Vagina (tissue), 2 donors: ENCODE measurements at places on chromosomes 11 and 22. TPM values are rescaled to one million over a fixed set of nuclear protein-coding genes. Genes with fewer than 3 reads are reported as not detected.

The F2 gene
- not detected for total RNA-seq

- no peak overlapping the region for H3K4me3 ChIP-seq
- peaks cover 18% of the 10 kb centered on the region for H3K4me1 ChIP-seq
- no peaks in the 10 kb centered on the region for H3K36me3 ChIP-seq
- no peak overlapping the region for H3K27ac ChIP-seq
These were observed 90.0 kb downstream of the CCDC81 start for GRCh38 chr11:86464509-86465221.

DNA sequence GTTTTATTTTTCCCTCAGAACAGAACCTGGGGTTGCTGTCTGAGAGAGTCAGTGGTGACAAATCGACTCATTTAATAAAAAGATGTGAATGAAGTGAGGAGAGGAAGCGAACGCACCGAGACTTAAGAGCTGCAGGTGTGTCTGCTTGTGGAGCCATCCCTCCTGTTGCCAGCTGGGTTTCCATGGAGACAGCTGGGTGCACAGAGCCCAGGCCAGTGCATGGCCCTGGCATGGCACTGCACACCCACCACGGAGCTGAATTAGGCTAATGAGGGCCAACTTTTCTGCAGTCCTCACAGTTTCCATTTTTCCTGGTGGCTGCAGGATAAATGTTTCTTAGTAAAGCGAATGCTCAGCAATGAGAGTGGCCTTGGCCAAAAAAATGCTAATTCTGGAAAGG is 750.2 kb downstream of the OPCML start:
- no peaks in the 10 kb centered on the region for H3K4me1 ChIP-seq
- H3K36me3 ChIP-seq = no peaks in the 10 kb centered on the region
- DNase-seq = no peak
- no peak overlapping the region for H3K27ac ChIP-seq
- no peaks in the 10 kb centered on the region for H3K27me3 ChIP-seq
- H3K4me3 ChIP-seq = no peak overlapping the region

DNA sequence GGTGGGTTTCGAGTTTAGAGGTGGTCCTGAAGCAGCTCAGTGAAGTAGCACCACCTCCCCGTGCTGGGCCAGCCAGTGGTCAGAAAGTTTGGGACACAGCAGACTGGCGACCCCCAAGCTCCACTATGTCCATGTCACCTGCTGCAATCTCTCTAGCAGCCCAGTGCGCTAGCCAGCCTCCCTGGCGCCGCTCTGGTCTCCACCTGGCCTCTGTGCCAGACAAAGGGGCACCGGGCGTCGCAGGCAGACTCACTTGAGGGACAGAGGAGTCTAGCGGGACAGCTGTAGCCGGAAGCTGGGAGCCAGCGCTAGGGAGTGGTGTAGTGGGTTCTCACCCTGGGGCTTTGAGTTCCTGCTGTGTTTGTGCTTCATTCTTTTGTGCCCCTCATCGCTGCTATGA is 25.5 kb downstream of the MYBPC3 start:
- H3K36me3 ChIP-seq = no peaks in the 10 kb centered on the region
- no peak overlapping the region for H3K4me3 ChIP-seq
- no peaks in the 10 kb centered on the region for H3K27me3 ChIP-seq
- H3K27ac ChIP-seq = no peak overlapping the region

DNA sequence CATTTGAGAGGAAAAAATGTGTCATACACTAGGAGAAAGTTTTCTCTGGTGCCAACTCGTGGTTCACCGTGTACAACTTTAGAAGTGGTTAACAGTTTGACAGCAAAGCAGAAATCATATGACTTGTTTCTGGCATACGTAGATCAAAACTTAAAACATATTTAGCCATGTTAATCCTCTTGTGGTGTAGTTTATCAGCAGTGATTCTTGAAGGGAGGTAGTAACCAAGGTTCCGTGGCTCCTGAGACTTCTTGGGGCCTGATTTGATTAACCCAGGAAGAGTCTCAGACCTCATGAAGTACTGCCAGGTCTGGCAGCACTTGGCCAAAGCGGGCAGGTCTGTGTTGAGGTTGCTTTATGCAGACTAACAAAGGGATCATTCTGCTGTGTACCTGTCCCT is 40.5 kb downstream of the SREBF2 start:
- H3K27ac ChIP-seq = no peak overlapping the region
- no peaks in the 10 kb centered on the region for H3K4me1 ChIP-seq
- H3K4me3 ChIP-seq = no peak overlapping the region
- DNase-seq = no peak
- peaks cover 89% of the 10 kb centered on the region for H3K36me3 ChIP-seq

DNA sequence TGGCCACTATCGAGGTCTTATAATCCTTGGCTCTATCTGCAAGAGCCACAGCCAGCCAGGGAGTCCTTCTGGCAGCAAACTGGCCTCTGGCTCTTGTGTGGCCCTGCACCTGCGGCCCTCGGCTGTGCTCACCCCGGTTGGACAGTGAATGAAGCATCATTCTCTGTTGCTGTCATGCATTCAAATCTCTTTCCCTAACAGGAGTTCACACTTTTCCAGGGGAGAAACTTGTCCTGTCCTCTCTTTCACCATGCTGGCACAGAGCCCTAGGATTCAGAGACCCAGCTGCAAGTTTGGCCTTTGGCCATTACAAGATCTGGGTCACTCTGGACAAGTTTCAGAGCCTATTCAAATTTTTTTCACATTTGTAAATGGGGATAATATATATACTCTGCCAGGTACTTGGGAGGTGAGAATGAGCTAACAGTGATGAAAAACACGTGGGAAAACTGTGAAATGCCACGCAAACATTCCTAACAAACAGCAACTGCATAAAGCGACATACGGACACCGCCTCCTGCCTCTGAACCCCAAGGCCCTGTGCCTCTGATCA is 34.2 kb downstream of the TMEM184B start:
- H3K4me1 ChIP-seq = peaks cover 65% of the 10 kb centered on the region
- peaks cover 4% of the 10 kb centered on the region for H3K36me3 ChIP-seq
- no peak overlapping the region for H3K4me3 ChIP-seq
- no peaks in the 10 kb centered on the region for H3K27me3 ChIP-seq
- peak overlapping the region; percentile 73 for H3K27ac ChIP-seq
- no peak for DNase-seq

The RBMXL2 gene
- total RNA-seq = not detected
